ENCODE measurements at places on chromosomes 1 and 21. TPM values are rescaled to one million over a fixed set of nuclear protein-coding genes. Genes with fewer than 3 reads are reported as not detected.
A peak's percentile ranks its signal among the peaks of the same experiment; 100 is the strongest.

- H3K36me3 ChIP-seq, result no peaks in the 10 kb centered on the region
- DNase-seq, result no peak
- H3K27me3 ChIP-seq, result no peaks in the 10 kb centered on the region
- no peaks in the 10 kb centered on the region for H3K4me1 ChIP-seq
- no peak overlapping the region for H3K27ac ChIP-seq
These were observed 21.7 kb upstream of the FAAH start for GRCh38 chr1:46372431-46372830.

- H3K4me1 ChIP-seq, result no peaks in the 10 kb centered on the region
- H3K27me3 ChIP-seq, result no peaks in the 10 kb centered on the region
- no peaks in the 10 kb centered on the region for H3K36me3 ChIP-seq
- DNase-seq, result no peak
- no peak overlapping the region for H3K4me3 ChIP-seq
These were observed 90.9 kb upstream of the DIRAS3 start for GRCh38 chr1:68141071-68142021.

DNA sequence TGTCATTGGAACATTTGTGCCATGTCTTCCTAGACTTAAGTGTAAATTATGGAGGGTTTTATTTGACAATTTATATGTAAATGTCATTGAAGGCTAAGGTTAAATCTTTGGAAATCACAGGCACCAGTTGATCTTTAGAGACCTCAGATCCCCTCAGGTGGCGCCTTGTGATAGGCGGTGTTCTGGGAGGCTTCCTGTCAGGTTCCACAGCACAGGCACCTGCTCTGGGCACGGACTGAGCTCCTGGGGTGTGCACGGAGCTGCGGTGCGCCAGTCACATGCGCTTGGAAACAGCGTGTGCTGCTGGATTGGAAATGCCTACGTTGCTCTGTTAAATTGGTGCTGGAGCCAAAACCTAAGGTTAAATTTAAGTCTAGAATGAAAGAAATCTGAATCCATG lies 12.1 kb downstream of the CD46 start:
- DNase-seq, result no peak
- no peaks in the 10 kb centered on the region for H3K27me3 ChIP-seq
- no peaks in the 10 kb centered on the region for H3K4me1 ChIP-seq
- H3K27ac ChIP-seq, result no peak overlapping the region
- no peak overlapping the region for H3K4me3 ChIP-seq

DNA sequence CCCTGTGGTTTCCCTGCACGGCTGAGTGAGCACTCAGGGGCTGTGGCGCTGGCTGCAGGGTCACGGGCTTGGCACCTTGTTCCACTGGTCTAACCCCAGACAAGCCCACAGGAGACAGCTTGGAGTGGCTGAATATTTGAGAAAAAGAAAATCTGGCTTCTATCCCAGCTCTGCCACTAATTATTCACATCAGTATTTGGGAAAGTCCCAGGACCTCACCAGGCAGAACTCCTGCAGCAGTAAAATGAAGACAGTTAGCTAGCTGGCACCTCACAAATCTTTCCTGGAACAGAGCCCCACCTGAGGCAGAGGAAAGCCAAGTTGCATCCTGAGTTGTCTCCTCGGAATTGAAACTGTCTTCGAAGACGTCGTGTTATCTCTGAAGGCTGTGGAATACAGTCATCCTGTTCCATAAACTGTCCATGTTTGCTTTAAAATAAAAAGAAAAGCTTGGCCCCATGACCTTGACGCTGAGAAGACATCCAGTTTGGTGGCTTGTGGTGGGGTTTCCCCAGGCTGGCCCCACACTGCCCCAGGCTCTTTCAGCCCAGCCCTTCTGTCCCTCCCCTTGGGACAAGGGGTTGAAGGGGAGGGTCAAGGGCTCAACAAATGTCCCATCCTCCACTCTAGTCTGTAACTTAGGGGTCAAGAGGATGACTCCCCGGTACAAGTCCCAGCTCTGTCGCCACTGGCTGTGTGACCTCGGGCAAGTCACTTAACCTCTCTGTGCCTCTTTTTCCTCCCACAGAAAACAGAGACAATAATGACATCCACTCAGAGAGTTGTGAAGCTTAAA lies 93.8 kb upstream of the TMPRSS2 start:
- H3K27ac ChIP-seq, result peak overlapping the region; percentile 81
- no peak for DNase-seq
- H3K4me3 ChIP-seq, result no peak overlapping the region
- no peaks in the 10 kb centered on the region for H3K36me3 ChIP-seq

- no peak overlapping the region for H3K27ac ChIP-seq
- peak; percentile 15 for DNase-seq
- H3K36me3 ChIP-seq, result no peaks in the 10 kb centered on the region
- no peaks in the 10 kb centered on the region for H3K4me1 ChIP-seq
- no peak overlapping the region for H3K4me3 ChIP-seq
These were observed 100.7 kb upstream of the SPATA6 start for GRCh38 chr1:48572646-48573258.

- peak overlapping the region; percentile 78 for H3K4me3 ChIP-seq
- peak overlapping the region; percentile 86 for H3K27ac ChIP-seq
- DNase-seq, result no peak
These were observed 10.7 kb upstream of the COL16A1 start for GRCh38 chr1:31714442-31715086.

IL24 gene
- not detected for total RNA-seq
